ENCODE measurements at places on chromosomes 6 and 20.

DNA sequence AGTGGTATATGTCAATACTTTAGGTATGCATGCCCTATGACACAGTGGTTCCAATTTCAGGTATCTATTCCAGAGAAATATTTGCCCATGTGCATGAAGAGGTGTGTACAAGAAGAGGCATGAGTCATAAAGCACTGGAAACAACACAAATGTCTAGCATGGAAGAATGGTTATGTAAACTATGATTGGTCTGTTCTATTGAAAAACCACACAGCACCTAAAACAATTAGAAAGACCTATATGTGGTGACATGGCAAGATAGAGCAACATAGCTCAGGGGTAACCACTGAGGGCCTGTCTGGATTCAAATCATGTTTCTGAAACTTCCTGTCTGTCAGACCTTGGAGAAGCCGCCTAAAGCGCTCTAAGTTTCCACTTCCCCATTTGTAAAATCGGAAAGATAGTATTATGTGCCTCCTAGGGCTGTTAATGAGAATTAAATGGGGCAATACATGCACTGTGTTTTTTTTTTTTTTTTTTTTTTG is 76.0 kb upstream of the SHLD1 start:
- H3K27me3 ChIP-seq: no peaks in the 10 kb centered on the region
- no peak for DNase-seq
- no peak overlapping the region for H3K4me3 ChIP-seq
- peaks cover 5% of the 10 kb centered on the region for H3K4me1 ChIP-seq

DNA sequence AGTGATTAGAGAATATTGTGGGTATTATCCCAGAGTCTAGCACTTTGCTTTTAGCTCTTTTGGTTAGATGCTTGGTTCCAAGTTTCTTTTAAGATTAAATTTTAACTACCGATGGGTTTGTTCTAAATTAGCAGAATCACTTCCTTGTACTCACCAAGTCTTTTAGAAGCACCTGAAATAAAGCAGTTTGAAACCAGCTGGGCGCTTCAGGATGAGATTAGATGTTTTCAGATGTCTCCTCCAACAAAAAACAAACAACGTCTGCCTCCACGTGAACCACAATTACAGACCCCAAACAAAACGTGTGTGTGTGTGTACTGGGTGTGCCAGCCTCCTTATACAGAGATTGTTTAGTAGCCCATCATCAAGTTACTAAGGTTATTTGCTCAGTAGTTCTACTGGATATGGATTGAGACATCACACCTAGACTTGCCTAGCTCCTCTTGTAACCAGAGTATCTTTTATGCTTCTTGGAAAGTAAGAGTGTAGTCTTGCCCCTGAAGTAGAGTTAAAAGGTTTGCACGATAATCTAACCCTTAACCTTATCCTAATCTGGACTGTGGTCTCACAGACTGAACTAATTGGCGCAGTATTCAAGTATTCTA is 2.3 kb downstream of the DSTN start:
- no peak for DNase-seq
- no peaks in the 10 kb centered on the region for H3K36me3 ChIP-seq
- H3K27ac ChIP-seq: no peak overlapping the region
- H3K4me1 ChIP-seq: peaks cover 49% of the 10 kb centered on the region
- H3K4me3 ChIP-seq: peak overlapping the region; percentile 98
- H3K27me3 ChIP-seq: no peaks in the 10 kb centered on the region

- no peak overlapping the region for H3K4me3 ChIP-seq
- H3K27me3 ChIP-seq: no peaks in the 10 kb centered on the region
- peaks cover 14% of the 10 kb centered on the region for H3K4me1 ChIP-seq
Observed at GRCh38 chr6:160297310-160297709, 38.7 kb upstream of the SLC22A2 start.

GRCh38 chr6:18362058-18362561 is 25.0 kb upstream of the RNF144B start:
- H3K4me3 ChIP-seq: no peak overlapping the region
- no peaks in the 10 kb centered on the region for H3K36me3 ChIP-seq
- no peak for DNase-seq
- H3K27me3 ChIP-seq: no peaks in the 10 kb centered on the region
- H3K4me1 ChIP-seq: peaks cover 10% of the 10 kb centered on the region
- H3K27ac ChIP-seq: no peak overlapping the region

DNA sequence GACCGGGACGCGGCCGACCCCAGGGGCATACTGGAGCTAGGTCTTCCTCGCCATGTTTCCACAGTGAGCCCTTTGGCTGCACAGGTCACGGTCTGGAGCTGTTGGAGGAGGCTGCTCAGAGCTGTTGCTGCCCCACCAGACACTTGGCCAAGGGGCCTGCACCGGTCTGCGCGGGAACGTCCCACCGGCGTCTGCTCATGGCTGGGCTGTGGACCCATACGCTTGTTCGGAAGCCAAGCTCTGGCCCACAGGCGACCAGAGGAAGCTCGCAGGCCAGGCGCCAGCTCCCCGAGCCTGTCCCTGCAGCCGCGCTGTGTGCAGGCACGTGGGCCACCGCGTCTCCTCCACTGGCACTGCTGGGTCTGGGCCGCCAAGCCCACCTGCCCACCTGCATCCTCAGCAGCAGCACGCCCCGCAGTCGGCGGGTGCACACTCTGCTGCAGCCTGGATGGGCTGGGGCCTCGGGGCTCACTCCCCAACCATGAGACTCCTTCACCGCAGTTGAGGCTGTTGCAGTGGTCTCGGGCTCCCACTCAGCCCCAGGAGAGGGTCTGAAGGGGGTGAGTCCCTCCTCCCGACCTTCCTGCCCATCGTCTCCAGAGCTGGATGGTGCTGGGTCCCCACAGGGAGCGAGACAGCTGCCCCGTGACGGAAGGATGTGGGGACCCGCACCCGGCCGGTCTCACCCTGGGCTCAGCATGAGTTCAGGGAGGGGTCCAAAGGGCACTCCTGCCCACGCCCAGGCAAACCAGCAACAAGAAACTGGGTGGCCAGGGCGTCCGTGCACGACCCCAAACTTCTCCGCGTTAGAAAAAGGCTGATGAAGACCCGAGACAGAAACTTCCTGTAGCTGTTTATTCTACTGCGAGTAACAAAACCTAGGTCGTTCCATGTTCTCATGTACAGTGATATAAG is 15.5 kb upstream of the TCFL5 start:
- peaks cover 21% of the 10 kb centered on the region for H3K4me1 ChIP-seq
- no peak overlapping the region for H3K4me3 ChIP-seq
- no peaks in the 10 kb centered on the region for H3K27me3 ChIP-seq
- H3K36me3 ChIP-seq: peaks cover 25% of the 10 kb centered on the region
- peak; percentile 90 for DNase-seq
- no peak overlapping the region for H3K27ac ChIP-seq

- no peak for DNase-seq
- H3K36me3 ChIP-seq: no peaks in the 10 kb centered on the region
- H3K4me1 ChIP-seq: peaks cover 7% of the 10 kb centered on the region
- no peak overlapping the region for H3K4me3 ChIP-seq
- H3K27ac ChIP-seq: no peak overlapping the region
Observed at GRCh38 chr6:7691021-7691420, 34.9 kb upstream of the BMP6 start.

GRCh38 chr6:43951756-43952675 is 175.2 kb downstream of the MRPL14 start:
- no peaks in the 10 kb centered on the region for H3K36me3 ChIP-seq
- no peak for DNase-seq
- H3K4me1 ChIP-seq: no peaks in the 10 kb centered on the region
- H3K27ac ChIP-seq: no peak overlapping the region
- H3K27me3 ChIP-seq: no peaks in the 10 kb centered on the region
- H3K4me3 ChIP-seq: no peak overlapping the region

GRCh38 chr6:56104591-56104990 is 142.8 kb downstream of the COL21A1 start:
- H3K4me1 ChIP-seq: no peaks in the 10 kb centered on the region
- no peak for DNase-seq
- H3K36me3 ChIP-seq: no peaks in the 10 kb centered on the region
- H3K4me3 ChIP-seq: no peak overlapping the region
- no peak overlapping the region for H3K27ac ChIP-seq
- no peaks in the 10 kb centered on the region for H3K27me3 ChIP-seq

DNA sequence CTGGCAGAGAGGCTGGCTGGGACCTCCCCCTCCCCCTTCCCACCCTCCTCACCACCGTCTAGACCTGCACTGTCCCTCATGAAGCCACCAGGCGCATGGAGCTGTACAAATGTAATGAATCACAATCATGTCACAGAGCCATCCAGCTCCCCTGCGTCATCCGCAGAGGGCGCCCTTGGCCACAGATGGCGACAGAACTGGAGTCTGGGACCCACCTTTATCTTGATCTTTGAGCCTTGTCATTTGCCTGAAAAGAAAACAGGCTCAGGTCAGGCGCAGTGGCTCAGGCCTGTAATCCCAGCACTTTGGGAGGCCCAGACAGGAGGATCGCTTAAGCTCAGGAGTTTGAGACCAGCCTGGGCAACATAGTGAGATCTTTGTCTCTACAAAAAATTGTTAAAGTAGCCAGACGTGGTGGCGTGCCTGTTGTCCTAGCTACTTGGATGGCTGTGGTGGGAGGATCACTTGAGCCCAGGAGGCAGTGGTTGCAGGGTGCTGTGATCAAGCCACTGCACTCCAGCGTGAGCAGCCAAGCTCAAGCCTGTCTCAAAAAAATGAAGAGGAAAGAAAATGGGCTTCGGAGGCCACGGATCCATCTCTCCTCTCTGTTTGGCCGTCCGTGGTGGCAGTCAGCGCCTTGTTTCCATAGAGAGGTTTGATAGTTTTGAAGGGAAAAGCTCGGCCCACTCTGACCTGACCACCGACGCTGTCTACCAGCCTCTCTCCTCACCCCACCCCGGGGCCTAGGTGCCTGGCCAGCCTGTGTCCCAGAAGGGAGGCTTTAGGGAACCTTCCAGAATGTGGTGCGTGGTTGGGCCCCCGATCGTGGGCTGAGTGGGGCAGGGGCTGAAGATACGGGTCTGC is 6.2 kb downstream of the COL9A3 start:
- no peak overlapping the region for H3K4me3 ChIP-seq
- H3K36me3 ChIP-seq: no peaks in the 10 kb centered on the region
- no peak for DNase-seq
- H3K4me1 ChIP-seq: peaks cover 36% of the 10 kb centered on the region

- H3K36me3 ChIP-seq: no peaks in the 10 kb centered on the region
- H3K27ac ChIP-seq: peak within 1 kb of the TSS; percentile 83
- peak within 1 kb of the TSS; percentile 67 for H3K4me3 ChIP-seq
- peaks cover 35% of the 10 kb centered on the region for H3K27me3 ChIP-seq
- peak; percentile 73 for DNase-seq
Observed at GRCh38 chr6:151239603-151240035, at the start of gene AKAP12. Gene AKAP12 (plus strand): TSS chr6:151239967. CDS start chr6:151240563, 596 bp downstream.

DNA sequence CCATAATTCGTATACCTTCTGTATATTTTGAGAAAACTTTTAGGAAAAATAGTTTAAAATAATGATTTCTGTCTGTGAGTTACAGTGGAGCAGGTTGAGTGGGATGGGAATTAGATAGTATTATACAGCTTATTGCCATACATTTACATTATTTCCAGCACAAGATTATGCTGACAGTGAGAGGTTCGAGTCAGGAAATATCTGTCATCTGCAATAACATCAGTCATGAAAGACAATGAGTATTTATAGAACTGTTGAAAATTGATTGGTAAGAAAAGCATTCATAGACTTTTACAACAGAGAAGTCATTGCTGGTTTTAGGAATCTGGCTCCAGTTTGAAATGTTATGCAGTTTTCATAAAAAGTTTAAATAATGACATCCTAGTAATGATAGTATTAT is 45.9 kb downstream of the FAM135A start:
- peaks cover 3% of the 10 kb centered on the region for H3K36me3 ChIP-seq
- DNase-seq: no peak
- no peaks in the 10 kb centered on the region for H3K4me1 ChIP-seq
- H3K27ac ChIP-seq: no peak overlapping the region

DNA sequence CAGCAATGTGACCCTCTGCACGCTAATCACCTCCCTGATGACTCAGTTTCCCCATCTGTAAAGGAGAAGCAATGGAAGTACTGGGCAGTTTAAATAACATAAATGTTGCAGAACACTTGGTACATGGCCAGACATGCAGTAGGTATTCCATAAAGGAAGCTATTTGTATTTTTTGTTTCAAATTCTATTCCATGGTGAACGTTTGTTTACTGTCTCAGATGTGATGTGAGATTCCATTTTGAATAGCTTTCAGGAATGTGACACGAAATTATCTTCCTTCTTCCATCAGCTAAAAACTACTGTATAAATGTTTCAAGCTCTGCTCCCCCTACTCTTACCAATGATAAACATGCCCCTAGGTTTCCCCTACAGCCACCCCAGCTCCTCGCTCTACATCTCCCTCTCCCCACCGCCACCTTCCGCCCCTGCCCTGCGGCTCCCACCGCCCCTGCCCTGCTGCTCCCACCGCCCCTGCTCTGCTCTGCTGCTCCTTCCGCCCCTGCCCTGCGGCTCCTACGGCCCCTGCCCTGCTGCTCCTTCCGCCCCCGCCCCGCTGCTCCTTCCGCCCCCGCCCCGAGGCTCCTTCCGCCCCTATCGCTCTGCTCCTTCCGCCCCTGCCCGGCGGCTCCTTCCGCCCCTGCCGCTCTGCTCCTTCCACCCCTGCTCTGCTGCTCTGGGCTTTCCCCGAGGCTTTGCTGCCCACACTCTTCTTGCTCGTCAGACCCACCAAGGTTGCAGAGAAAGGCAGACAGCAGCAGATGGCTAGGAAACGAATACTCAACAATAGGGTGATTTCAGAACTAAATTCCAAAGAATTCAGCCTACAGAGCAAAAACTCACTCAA is 78.9 kb downstream of the THBS2 start:
- no peaks in the 10 kb centered on the region for H3K36me3 ChIP-seq
- DNase-seq: no peak
- no peaks in the 10 kb centered on the region for H3K4me1 ChIP-seq
- H3K27me3 ChIP-seq: no peaks in the 10 kb centered on the region
- no peak overlapping the region for H3K4me3 ChIP-seq

DNA sequence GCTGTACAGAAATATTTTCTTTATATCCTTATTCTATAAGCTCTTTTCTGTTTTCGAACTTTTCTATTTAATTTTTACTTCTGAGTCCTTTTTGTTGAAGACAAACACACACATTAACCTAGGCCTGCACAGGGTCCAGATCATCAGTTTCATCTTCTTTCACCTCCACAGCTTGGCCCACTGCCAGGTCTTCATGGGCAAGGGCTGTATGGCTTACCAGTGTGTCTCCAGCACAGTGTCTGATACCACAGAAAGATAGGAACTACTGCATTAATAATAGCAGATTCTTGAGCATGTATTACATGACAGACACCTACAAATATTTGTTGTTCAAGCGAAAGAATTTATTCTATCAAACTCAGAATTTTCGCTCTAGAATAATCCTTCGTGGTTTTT is 24.4 kb downstream of the QKI start:
- H3K36me3 ChIP-seq: no peaks in the 10 kb centered on the region
- H3K4me1 ChIP-seq: peaks cover 55% of the 10 kb centered on the region
- no peak overlapping the region for H3K4me3 ChIP-seq
- H3K27me3 ChIP-seq: no peaks in the 10 kb centered on the region
- no peak overlapping the region for H3K27ac ChIP-seq

DNA sequence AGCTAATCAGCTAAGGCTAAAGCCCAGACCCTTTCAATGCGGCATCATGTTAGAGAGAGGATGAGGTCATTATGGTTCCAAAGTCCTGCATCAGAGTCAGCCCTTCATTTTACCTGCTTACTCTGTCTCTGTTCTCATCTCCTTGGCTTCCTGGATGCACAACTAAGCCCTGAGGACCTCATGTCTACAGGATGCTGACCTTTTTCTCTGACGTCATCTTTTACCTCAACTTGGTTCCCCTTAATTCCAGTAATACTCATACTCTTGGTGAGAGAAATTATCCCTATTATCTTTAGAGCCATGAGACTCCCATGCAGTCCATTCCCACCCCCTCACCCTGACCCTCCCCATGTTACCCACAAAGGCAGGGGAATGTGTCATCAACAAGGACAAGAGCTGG is 636.5 kb upstream of the CHD6 start:
- no peaks in the 10 kb centered on the region for H3K36me3 ChIP-seq
- no peak overlapping the region for H3K4me3 ChIP-seq
- H3K27ac ChIP-seq: no peak overlapping the region
- H3K4me1 ChIP-seq: no peaks in the 10 kb centered on the region
- DNase-seq: no peak
- no peaks in the 10 kb centered on the region for H3K27me3 ChIP-seq

All from suprapubic skin (tissue), 4 donors.